ENCODE measurements at places on chromosomes 16 and 17. TPM values are rescaled to one million over a fixed set of nuclear protein-coding genes. Genes with fewer than 3 reads are reported as not detected.

GRCh38 chr16:28130099-28131088 is 66.9 kb upstream of the GSG1L start:
- H3K27ac ChIP-seq = peak overlapping the region; percentile 64
- peaks cover 98% of the 10 kb centered on the region for H3K36me3 ChIP-seq
- H3K27me3 ChIP-seq = no peaks in the 10 kb centered on the region
- DNase-seq = no peak
- no peaks in the 10 kb centered on the region for H3K4me1 ChIP-seq

- H3K4me3 ChIP-seq = no peak overlapping the region
- H3K4me1 ChIP-seq = no peaks in the 10 kb centered on the region
- no peaks in the 10 kb centered on the region for H3K27me3 ChIP-seq
- H3K36me3 ChIP-seq = no peaks in the 10 kb centered on the region
Measured at GRCh38 chr16:30131869-30132475, 9.0 kb upstream of the MAPK3 start.

GRCh38 chr17:65184235-65184959 is 47.2 kb downstream of the RGS9 start:
- H3K27ac ChIP-seq = no peak overlapping the region
- DNase-seq = no peak
- H3K36me3 ChIP-seq = no peaks in the 10 kb centered on the region

DNA sequence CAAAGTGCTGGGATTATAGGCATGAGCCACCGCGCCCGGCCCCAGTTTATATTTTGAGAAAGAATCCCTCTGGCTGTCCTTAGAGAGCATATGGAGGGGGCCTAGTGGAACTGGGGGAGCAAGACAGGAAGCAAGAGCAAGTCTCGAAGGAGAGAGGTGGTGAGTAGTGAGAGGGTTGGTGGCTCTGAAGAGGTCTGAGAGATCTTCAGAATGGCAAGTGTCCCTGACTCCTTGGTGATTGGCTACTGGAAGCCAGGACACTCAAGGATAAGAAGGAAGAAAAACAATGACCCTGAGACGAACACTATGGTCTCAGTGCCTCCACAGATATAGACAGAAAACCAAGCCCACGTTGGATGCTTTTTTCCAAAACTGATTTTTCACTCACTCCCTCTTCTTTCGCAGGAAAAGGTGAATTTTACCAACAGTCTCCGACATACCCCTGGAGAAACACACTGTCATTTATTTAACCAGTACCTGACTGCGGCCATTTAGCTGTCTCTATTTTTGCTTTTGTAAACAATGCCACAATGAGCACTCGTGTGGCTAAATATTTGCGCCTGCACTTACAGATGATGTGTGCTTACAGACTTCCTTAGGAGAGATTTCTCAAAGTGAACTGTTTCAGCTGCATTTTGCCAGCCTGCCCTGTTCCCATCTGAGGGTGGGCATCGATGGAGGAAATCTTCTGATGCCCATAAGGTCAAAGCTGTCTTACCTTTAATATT is 15.9 kb upstream of the DOK4 start:
- no peak overlapping the region for H3K27ac ChIP-seq
- no peaks in the 10 kb centered on the region for H3K36me3 ChIP-seq
- no peak overlapping the region for H3K4me3 ChIP-seq
- H3K27me3 ChIP-seq = no peaks in the 10 kb centered on the region
- no peaks in the 10 kb centered on the region for H3K4me1 ChIP-seq
- DNase-seq = no peak

DNA sequence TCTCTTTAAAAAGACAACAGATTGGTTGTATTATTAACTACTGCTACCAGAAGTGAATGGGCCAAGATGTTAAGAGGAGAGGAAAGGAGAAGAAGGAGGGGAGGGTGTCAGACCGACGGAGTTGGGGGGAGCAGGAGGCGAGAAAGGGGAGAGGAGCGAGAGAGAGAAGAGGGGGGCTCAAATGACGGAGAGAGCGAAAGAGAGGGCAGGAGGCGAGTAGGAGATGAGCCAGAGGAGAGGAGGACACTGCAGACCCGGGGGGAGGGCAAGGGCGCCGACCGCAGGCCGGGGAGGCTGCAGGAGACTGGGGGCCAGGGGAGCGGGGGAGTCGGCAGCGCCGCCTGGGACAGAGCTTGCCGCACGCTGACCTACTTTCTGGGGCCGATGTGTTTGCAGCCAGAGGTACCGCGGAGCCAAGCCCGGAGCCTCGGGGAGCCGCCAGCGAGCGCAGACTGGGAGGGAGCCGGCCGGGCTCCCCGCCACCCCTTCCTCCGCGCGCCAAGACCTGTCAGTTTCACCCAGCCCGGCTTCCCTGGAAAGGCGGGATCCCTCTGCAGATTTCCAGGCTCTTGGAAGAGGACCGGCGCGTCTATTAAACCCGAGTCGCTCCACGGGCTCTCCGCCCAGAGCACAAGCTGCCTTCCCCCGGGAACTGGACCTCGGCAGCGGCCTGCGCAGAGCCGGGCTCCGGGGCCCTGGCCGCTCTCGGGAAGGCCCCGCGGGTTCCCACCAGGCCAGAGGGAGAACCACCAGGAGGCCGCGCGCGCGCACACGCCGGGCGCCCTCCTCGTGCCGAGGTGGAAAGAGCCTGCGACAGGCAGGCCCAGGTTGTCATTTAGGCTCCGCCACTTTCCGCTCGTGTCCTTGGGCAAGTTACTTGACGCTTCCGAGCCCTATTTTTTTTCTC is 74.6 kb downstream of the CMC2 start:
- H3K27me3 ChIP-seq = no peaks in the 10 kb centered on the region
- peak overlapping the region; percentile 57 for H3K4me3 ChIP-seq

DNA sequence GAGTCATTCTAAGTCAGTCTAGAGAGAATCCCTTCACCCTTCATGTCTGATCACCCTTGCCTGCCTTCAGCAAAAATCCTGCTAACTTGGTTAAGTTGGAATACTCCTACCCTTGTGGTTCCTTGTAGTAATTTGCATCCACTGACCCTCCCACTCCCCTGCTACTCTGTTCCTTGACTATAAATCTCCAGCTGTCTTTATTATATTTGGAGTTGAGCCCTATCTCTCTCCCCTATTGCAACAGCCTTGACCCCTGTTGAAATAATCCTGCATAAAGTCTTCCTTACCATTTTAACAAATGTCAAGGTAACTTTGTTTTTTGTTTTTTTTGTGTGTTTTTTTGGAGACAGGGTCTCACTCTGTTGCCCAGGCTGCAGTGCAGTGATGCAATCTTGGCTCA is 590.1 kb downstream of the WWOX start:
- H3K27me3 ChIP-seq = no peaks in the 10 kb centered on the region
- no peaks in the 10 kb centered on the region for H3K4me1 ChIP-seq
- DNase-seq = no peak
- no peak overlapping the region for H3K4me3 ChIP-seq
- H3K27ac ChIP-seq = no peak overlapping the region

DNA sequence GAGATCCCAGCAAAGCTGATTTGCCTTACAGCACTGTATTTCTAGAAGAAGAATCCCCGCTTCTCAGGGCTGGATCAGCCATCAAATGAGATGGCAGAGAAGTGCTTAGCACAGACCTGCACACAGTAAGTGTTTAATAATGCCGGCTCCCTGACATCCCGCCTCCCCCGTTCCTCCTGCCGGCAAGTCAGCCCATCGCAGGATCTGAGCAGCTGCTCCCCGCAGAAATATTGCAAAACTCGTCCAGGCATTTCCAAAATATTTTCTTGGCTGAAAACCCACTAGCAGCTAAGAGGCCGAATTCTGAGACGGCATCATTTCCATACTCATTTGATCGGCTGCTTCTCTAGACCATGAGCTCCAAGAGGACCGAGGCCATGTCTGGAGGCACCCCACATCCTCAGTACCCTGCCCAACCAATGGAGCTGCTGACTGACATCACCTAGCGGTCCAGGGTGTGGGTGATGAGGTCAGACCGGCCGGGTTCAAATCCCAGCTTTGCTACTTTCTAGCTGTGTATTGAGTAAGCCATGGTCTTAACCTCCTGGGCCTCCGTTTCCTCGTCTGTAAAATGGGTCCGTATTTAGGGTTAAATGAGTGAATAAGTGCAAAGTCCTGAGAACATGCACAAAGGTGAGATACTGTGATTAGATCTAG is 251.5 kb downstream of the KATNIP start:
- H3K36me3 ChIP-seq = no peaks in the 10 kb centered on the region
- peaks cover 8% of the 10 kb centered on the region for H3K27me3 ChIP-seq
- H3K4me3 ChIP-seq = no peak overlapping the region
- DNase-seq = no peak
- no peak overlapping the region for H3K27ac ChIP-seq

DNA sequence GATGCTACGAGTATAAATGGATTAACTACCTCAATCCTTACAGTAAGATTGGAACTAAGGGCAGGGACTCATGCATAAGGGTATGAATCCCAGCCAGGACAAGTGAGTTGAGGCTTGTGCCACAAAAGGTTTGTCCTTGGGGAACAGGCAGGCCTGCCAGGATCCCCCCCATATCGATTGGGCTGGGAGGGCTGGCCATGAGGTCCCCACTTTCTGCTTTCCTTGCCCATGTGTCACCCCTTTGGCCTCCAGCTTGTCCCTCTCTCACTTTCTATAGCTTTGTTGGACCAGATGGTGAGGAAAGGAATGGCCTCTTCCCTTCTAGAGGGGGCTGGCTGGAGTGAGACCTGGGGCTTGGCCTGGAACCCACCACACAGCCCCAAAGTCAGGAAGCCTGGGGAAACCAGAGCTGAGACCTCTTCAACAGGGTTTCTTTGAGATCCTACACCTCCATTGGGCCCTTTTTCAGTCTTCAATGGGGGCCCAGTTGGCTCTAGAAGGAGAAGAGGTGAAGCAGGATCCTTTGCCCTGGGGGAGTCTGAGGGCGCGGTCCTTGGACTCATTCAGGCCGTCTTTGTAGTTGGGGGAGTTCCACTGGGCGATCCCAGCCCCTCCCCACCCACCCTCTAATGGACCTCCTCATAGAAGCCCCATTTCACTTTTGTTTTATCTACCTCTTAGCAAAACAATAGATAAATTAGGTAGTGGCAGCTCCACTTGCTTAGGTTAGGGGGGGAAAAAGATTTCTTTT is 57.3 kb downstream of the IGF2BP1 start:
- H3K36me3 ChIP-seq = no peaks in the 10 kb centered on the region
- H3K27me3 ChIP-seq = no peaks in the 10 kb centered on the region
- no peak overlapping the region for H3K4me3 ChIP-seq
- H3K27ac ChIP-seq = no peak overlapping the region
- H3K4me1 ChIP-seq = no peaks in the 10 kb centered on the region

The SSTR5 gene
- total RNA-seq = not detected

GRCh38 chr16:69302301-69302700 is 8.8 kb upstream of the VPS4A start:
- no peak overlapping the region for H3K27ac ChIP-seq
- H3K4me1 ChIP-seq = no peaks in the 10 kb centered on the region
- no peaks in the 10 kb centered on the region for H3K27me3 ChIP-seq
- peaks cover 55% of the 10 kb centered on the region for H3K36me3 ChIP-seq
- H3K4me3 ChIP-seq = no peak overlapping the region
- no peak for DNase-seq

DNA sequence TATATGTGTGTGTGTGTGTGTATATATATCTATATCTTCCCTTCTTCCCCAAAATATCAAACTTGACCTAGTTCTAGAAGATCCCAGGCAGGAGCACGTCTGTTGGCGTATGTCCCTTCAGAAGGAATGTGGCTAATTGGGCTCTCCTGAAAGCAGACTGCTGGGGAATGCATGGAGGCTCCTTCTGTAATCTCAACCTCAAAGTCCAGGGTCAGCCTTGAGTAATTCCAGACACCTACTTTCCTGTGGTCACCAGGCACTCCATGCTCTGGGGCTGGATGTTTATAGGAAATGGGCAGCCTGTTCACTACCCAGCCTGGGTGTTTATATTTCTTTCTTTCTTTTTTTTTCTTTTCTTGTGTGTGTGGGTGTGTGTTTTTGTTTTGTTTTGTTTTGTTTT is 13.4 kb downstream of the BCO1 start:
- no peaks in the 10 kb centered on the region for H3K27me3 ChIP-seq
- H3K4me1 ChIP-seq = no peaks in the 10 kb centered on the region
- H3K4me3 ChIP-seq = no peak overlapping the region

- DNase-seq = no peak
- H3K27me3 ChIP-seq = no peaks in the 10 kb centered on the region
- H3K36me3 ChIP-seq = no peaks in the 10 kb centered on the region
- peak overlapping the region; percentile 73 for H3K4me3 ChIP-seq
- H3K4me1 ChIP-seq = peaks cover 24% of the 10 kb centered on the region
- peak overlapping the region; percentile 70 for H3K27ac ChIP-seq
Measured at GRCh38 chr17:40218006-40218739, 931 bp upstream of the WIPF2 start.

DNA sequence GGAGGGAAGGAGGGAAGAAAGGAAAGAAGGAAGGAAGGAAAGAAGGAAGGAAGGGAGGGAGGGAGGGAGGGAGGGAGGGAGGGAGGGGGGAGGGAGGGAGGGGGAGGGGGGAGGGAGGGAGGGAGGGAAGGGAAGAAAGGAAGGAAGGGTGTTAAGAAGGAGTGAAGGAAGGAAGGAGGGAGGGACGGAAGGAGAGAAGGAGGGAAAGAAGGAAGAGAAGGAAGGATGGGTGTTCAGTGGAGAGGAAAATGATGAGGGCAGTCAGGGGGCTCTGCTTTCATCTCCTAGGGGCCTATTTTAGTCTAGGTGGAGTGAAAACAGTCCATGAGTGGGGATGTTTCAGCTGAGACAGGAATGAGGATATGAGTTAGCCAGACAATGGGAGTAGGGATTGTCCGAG is 357.0 kb upstream of the C16orf82 start:
- no peaks in the 10 kb centered on the region for H3K27me3 ChIP-seq
- no peaks in the 10 kb centered on the region for H3K4me1 ChIP-seq
- no peak overlapping the region for H3K27ac ChIP-seq

- H3K4me1 ChIP-seq = no peaks in the 10 kb centered on the region
- H3K27me3 ChIP-seq = no peaks in the 10 kb centered on the region
- no peak overlapping the region for H3K27ac ChIP-seq
- DNase-seq = no peak
- H3K4me3 ChIP-seq = no peak overlapping the region
Measured at GRCh38 chr16:19914877-19915276, 30.2 kb upstream of the GPRC5B start.

The NOB1 gene
- total RNA-seq = 4.9 TPM

The ABCA3 gene
- total RNA-seq = 3.8 TPM

The ALDH3A1 gene
- 187 TPM for total RNA-seq

DNA sequence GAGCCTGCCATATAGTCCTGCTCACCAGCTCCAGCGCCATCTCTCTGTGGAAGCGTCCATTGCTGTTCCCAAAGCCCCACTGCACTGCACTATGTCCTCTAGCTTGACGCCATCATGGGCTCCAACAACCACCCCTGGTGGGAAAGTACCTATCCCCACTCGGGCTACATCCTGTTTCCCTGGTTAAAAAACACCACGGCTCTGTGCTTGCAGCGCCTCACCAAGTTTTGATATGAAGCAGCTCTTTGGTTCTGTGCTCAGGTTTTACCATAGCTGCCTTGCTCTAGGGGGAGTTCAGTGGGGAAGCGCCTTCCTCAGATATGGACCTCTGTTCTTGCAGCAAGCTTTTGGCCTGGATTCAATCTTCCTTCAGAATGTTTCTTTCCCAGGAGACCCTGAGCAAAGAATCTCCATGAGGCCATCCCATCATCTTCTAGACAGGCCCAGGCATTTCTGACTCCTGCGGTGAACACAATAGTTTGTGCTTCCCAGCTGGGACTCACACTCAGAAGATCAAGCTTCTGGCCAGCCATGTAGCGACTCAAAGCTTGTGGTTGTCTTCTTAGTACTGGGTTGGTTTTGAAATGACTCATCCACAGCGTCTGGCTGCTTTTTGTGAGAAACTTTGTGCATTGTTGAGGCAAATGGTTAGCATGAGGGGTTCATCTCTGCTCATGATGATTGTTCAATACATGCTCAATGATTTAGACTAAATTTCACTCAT is 39.5 kb downstream of the DYNLRB2 start:
- peaks cover 12% of the 10 kb centered on the region for H3K4me1 ChIP-seq
- peak overlapping the region; percentile 18 for H3K27ac ChIP-seq
- H3K36me3 ChIP-seq = no peaks in the 10 kb centered on the region
- no peaks in the 10 kb centered on the region for H3K27me3 ChIP-seq
- H3K4me3 ChIP-seq = no peak overlapping the region
- no peak for DNase-seq
